Suppressor macrophage treated with lipopolysaccharide for 1 hour (primary cell): ENCODE measurements at places on chromosomes 5 and 9.

DNA sequence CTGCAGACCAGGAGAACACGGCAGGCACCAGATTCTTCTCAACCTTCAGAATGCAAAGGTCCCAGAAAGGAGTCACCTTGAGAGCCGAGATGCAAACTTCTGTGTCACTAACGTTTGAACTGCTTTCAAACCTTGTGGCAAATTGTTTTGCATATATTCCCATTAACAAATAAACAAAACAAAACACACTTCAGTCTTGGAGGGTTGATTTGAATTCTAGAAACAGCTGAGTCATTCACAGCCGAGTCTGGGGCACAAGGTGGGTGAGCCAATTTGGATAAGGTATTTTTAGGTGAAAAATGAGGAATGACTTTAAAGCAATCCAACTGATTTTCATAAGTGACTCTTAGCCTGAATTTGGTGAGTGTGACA is 38.8 kb upstream of the ANKRD33B start:
- DNase-seq, result no peak

- no peak for DNase-seq
These were observed 67.1 kb upstream of the GOLPH3 start for GRCh38 chr5:32241034-32241783.

GRCh38 chr5:167652690-167653089 is 638.8 kb upstream of the WWC1 start:
- DNase-seq, result no peak

GRCh38 chr5:155091768-155092717 is 78.5 kb downstream of the KIF4B start:
- DNase-seq, result peak; percentile 7

- DNase-seq, result no peak
These were observed 42.9 kb downstream of the ZNF474 start for GRCh38 chr5:122172207-122172606.

GRCh38 chr9:100856238-100856637 is 172.3 kb upstream of the PLPPR1 start:
- no peak for DNase-seq
